ENCODE measurements at places on chromosomes 12 and 14. TPM values are rescaled to one million over a fixed set of nuclear protein-coding genes. Genes with fewer than 3 reads are reported as not detected.
A peak's percentile ranks its signal among the peaks of the same experiment; 100 is the strongest.

DNA sequence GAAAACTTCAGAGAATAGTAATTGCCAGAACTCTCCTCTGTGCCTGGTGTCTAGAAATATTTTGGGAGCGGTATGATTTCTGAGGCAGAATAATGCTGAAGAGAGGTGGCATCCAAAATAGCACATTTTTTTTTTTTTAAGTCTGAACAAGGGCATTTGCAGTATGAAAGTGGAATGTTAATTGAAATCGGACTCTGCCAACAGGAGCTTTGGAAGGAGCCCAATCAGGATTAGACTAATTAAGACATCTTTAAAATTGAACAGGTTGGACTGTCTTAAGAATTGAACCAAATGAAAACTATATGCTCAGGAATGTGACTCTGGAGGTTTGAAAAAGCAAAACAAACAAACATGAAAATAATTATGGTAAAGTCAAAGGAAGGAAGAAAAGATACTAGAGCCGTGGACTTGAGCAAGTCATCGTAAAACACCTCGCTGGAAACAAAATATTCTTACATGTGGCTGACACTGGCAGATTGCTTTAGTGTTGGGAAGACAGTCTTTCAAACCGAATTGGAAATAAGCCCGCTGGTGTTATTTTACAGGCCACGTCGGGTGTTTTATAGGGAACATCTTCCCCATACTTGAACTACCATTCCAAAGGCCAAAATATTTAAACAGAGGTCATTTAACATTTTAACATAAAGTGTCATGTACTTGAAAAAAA, 436.3 kb downstream of the VRK1 start:
- no peaks in the 10 kb centered on the region for H3K36me3 ChIP-seq
- peaks cover 40% of the 10 kb centered on the region for H3K27me3 ChIP-seq
- H3K27ac ChIP-seq = no peak overlapping the region
- H3K4me3 ChIP-seq = no peak overlapping the region

- no peaks in the 10 kb centered on the region for H3K4me1 ChIP-seq
- H3K4me3 ChIP-seq = no peak overlapping the region
- peaks cover 2% of the 10 kb centered on the region for H3K36me3 ChIP-seq
- H3K27ac ChIP-seq = no peak overlapping the region
Observed at GRCh38 chr14:89792489-89793366, 161.8 kb downstream of the EFCAB11 start.

DNA sequence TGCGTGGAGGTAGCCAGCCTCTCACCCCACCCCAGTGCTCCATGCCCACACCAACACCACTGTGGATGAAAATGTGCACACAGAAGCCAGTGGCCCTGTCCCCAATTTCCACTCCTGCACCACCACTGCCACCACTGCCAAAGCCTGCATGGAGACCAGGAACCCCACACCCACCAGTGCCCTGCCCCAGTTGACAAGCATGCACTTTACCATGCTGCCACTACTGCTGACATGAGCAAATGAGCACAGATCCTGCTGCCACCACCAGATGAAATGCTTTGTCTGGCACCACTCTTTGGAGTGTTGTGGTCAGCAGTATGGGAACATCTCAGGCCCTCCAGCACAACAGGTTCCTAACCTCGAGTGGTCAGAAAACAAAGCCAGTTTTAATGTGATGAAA, 104.1 kb downstream of the ATXN7L3B start:
- no peaks in the 10 kb centered on the region for H3K4me1 ChIP-seq
- H3K36me3 ChIP-seq = no peaks in the 10 kb centered on the region
- no peaks in the 10 kb centered on the region for H3K27me3 ChIP-seq
- H3K4me3 ChIP-seq = no peak overlapping the region

DNA sequence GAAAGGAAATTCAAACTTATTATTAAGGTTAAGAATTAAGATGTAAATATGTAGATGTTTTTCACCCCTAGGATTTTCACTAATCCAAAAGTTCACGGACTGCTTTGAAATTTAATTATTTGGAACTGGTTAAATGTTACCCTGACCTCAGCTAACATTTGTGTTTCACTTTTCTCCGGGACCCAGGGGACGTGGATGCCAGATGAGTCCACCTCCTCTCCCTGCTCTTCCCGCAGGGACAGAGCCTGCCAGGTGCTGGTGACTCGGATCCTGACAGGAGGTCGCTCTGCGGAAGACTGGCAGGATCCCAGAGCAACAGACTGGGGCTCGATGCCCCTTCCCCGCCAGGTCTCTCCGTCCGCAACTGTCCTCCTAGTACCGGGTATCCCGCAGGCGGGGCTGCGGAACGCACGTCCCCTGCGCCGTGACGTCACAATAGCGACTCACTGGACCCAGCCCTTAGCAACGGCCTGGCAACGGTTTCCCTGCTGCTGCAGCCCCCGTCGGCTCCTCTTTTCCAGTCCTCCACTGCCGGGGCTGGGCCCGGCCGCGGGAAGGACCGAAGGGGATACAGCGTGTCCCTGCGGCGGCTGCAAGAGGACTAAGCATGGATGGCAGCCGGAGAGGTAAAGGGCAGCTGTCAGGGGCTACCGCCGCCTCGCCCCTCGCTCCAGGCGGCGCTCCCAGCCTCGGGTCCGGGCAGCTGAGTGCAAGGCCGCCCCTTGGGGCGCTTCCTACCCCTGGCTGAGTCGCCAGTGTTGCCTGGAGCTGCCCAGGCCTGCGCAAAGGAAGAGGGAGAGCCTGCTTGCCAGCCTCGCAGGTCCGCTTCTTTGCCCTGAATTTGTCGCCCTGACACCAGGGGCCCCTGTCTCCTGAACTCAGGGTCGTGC, at the start of gene SPATA7:
TSS of gene SPATA7 (plus strand) at position 446 of the 890 bp plus-strand sequence. CDS start at position 608, 162 bp downstream.
- H3K36me3 ChIP-seq = no peaks in the 10 kb centered on the region
- H3K4me1 ChIP-seq = peaks cover 35% of the 10 kb centered on the region
- DNase-seq = peak; percentile 83
- H3K4me3 ChIP-seq = peak within 1 kb of the TSS; percentile 95
- H3K27me3 ChIP-seq = no peaks in the 10 kb centered on the region

DNA sequence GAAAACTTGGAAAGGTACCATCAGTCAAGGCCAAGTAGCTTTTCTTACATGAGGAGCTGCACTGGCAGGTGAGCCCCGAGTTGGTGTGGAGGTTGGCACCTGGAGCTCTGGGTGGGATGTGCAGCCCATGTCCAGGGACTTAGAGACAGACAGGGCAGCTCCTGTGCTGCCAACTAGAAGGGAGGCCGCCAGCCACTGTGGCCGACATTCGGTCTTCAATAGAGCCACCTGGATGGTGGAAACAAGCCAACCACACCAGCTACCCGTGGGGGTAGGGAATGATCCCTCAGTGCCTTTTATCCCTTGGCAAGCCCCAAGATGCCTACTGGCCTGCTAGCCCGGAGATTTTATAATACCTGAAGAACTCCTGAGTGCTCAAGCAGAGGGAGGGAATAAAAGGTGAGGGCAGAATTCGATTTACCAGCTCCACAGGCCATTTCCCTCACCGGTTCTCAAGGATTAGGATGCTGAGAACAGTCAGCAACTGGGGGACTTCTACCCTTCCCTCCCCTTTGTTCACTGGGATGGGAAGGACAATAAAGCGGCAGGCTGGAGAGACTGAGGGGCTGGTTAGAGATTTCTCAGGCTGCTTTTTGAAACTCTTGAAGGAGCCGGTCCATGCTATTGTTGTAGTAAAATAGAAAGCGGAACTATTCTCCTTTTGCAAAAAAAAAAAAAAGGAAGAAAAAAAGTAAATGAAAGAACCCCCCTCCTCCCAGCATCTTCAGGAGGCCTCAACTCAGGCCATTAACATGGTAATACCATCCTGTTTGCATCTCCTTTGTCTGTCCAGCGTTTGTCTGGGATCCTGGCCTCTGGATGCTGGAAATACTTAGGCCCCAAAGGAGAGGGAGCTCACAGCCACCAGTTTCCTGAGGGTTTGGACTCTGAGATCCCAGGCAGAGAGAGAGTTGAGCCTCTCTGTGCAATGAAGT, 321.6 kb downstream of the ZFP36L1 start:
- no peaks in the 10 kb centered on the region for H3K36me3 ChIP-seq
- no peak for DNase-seq
- H3K4me3 ChIP-seq = no peak overlapping the region
- no peaks in the 10 kb centered on the region for H3K27me3 ChIP-seq

- no peak for DNase-seq
- H3K36me3 ChIP-seq = no peaks in the 10 kb centered on the region
Observed at GRCh38 chr12:54549774-54550451, 512 bp downstream of the PDE1B start.

DNA sequence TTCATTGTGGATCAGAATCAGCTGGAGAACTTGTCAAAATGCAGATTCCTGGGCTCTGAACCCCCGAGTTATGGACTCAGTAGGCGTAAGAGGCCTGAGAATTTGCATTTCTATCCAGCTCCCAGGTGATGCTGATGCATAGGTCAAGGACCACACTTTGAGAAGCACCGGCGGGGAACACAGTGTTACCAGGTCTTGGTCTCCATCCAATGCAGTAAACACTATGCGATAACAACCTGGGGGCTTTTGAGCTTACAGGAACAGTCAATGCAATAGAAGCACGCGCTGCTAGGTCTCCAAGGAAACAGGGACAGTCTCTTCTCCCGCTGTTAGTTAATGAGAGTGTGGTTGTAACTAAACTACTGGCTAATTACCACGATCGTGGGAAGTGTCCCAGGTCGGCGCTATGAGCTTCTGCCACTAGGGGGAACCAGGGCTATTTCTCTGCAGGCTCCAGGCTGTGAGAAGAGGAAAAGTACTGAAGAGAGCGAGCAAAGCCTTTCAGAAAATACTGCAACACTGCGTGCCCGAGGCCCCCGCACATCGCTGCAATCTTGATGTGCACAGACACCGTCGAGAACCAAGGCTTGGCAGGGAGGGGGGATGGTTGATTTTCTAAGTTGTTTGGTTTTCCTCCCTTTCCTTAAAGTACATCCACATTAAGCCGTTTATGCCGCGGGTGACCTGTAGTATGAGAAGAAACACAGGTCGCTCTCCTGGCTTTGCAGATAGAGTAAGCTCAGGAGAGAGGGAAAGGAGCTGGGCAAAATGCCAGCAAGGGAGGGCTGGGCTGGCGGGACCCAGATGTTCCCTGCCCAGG, 52.0 kb upstream of the KCNA1 start:
- H3K4me1 ChIP-seq = peaks cover 9% of the 10 kb centered on the region
- peak overlapping the region; percentile 34 for H3K4me3 ChIP-seq
- H3K27me3 ChIP-seq = peaks cover 84% of the 10 kb centered on the region
- no peak overlapping the region for H3K27ac ChIP-seq
- DNase-seq = peak; percentile 84
- H3K36me3 ChIP-seq = no peaks in the 10 kb centered on the region

DNA sequence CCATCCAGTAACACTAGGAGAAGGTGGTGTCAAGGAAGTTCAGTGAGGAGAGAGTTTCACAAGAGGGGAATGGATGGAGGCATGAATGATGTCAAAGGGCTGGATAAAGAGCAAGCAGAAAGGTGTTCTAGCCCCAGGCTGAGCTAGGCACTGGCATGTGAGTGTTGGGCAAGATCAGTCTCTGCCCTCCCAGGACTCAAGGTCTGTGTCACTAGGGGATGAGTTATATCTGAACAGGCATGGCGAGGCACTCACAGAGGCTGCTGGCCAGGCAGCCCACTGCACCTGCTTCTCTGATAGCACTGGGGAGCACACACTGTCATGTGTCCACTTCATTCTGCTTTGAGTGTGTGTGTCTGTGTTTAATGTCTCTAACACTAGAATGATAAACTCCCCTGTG, 903.8 kb downstream of the BCL11B start:
- no peak for DNase-seq
- H3K27ac ChIP-seq = no peak overlapping the region
- H3K4me3 ChIP-seq = no peak overlapping the region

GRCh38 chr14:71574976-71575375, 357.3 kb upstream of the RGS6 start:
- H3K27ac ChIP-seq = no peak overlapping the region
- peaks cover 16% of the 10 kb centered on the region for H3K4me1 ChIP-seq
- DNase-seq = no peak
- no peak overlapping the region for H3K4me3 ChIP-seq
- peaks cover 3% of the 10 kb centered on the region for H3K36me3 ChIP-seq

DNA sequence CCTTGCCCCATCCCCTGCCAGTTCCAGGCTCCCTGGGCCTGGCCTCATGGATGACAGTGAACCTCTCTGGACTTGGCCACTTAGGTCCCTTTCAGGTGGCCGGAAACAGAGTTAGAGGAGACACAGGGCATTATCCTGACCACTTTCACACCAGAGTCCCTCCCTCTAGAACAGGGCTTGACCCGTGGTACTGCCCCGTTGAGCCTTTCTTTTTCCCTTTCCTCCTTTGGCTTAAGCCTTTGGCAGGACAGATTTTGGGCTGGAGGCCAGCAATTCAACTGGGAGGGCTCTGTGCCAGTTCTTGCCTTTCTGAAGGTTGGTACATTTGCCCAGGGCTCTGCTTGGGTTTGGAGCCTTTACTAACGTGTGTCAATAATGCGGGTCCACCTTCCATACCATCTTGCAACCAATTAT, 22.8 kb downstream of the TPCN1 start:
- H3K27ac ChIP-seq = peak overlapping the region; percentile 94
- no peak for DNase-seq
- peaks cover 1% of the 10 kb centered on the region for H3K36me3 ChIP-seq
- H3K4me3 ChIP-seq = no peak overlapping the region
- H3K4me1 ChIP-seq = peaks cover 54% of the 10 kb centered on the region

DNA sequence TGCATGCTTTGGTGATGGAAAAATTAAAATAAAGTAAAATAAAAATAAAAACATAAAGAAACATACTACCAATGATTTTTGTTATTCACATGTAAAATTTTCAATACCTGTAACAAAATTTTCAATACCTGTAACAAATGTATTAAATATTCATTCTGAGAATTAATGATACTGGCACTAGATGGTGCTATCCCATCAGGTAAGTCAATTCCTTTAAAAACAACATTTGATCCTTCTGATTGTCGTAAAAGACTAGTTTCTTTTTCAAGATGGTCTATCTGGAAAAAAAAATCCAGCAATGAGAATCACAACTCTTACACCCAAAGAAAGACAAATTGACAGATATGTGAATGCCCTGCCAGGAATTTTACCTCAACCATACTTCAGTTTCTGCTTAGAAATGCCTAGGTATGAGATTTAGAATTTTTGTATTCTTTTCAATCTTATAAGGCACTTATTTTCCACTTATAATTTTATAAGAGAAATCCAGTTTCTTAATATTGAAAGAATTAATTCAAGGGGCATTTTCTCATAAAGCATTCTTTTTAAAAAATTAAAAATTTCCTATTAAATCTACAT, 30.7 kb downstream of the CEP290 start:
- peaks cover 18% of the 10 kb centered on the region for H3K36me3 ChIP-seq
- H3K27ac ChIP-seq = no peak overlapping the region
- H3K27me3 ChIP-seq = no peaks in the 10 kb centered on the region
- no peak overlapping the region for H3K4me3 ChIP-seq
- H3K4me1 ChIP-seq = peaks cover 1% of the 10 kb centered on the region
- no peak for DNase-seq

DNA sequence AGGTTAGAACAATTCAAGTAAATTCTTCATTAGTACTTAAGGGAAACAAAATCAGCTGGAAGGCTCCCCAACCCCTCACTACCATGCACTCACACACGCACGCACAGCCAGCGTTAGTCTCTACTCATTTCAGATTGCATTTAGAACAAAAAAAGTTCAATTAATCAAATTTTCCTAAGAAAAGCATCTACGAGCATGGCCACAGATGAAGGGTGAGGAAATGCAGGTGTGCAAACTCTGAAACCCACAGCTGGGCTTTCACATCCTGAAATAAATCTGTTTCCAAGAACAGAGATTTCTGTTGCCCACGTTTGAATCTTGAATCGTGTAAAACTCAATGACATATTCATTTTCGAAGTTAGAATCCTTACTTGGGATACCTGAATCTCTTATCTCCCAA, 62.6 kb downstream of the SEL1L start:
- H3K27me3 ChIP-seq = no peaks in the 10 kb centered on the region
- H3K27ac ChIP-seq = no peak overlapping the region
- peaks cover 5% of the 10 kb centered on the region for H3K36me3 ChIP-seq
- no peak overlapping the region for H3K4me3 ChIP-seq
- no peak for DNase-seq
- H3K4me1 ChIP-seq = no peaks in the 10 kb centered on the region

RTL1 gene
- 159 TPM for total RNA-seq

KRT6C gene
- total RNA-seq = not detected

NEUROD4 gene
- not detected for total RNA-seq

CELA1 gene
- not detected for total RNA-seq

RALGAPA1 gene
- total RNA-seq = 58.7 TPM
